Activated T-cell treated with anti-CD3 and anti-CD28 coated beads, Interleukin-2, amount 50 U/mL, for 4 hours (primary cell): ENCODE measurements at places on chromosomes 6 and 20. TPM values are rescaled to one million over a fixed set of nuclear protein-coding genes. Genes with fewer than 3 reads are reported as not detected.

DNA sequence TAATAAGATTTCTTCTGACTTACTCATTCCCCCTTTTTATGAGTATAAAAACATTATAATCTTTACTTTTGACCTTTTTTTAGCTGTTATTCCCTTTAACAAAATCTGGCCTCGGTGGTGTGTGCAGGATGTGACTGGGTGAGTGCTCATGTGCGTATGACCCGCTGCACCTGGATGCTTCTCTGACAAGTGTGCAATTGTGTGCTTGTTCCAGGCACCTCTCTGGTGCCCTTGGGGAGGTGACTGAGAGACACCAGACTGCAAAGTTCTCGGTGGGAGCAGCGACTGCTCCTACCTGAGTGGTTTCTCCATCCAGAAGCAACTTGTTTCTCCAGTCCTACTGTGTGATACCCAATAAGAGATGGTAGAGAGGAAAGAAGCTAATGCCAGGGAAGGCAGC, 65.0 kb downstream of the ISM1 start:
- DNase-seq, result no peak

GRCh38 chr6:34926655-34927054, 37.6 kb downstream of the ANKS1A start:
- DNase-seq, result no peak

GRCh38 chr6:73353636-73354593, at the start of gene DPPA5:
TSS of gene DPPA5 (minus strand) at chr6:73354276. CDS start at chr6:73354225, 51 bp downstream.
- DNase-seq, result no peak

DNA sequence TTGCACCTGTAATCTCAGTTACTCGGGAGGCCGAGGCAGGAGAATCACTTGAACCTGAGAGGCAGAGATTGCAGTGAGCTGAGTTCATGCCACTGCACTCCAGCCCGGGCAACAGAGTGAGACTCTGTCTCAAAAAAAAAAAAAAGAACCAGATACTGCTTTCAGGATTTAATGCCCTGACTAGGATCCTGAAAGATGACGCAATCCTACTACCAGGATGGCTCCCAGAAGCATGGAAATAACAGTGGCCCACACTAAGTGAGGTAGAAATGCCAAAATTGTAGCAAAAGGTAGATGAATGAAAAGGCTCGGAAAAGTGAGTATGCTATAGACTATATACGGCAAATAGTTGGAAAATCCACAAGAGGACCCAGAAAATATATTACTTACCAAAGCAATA, 23.8 kb upstream of the KHDC1 start:
- no peak for DNase-seq

- DNase-seq, result no peak
Observed at GRCh38 chr6:154508573-154509375, 1.7 kb downstream of the CNKSR3 start.

Gene OR12D3
- not detected for total RNA-seq

- no peak for DNase-seq
Observed at GRCh38 chr6:15366003-15366535, 120.2 kb downstream of the JARID2 start.

Gene XKR7
- total RNA-seq, result not detected

Gene OR2H2
- not detected for total RNA-seq

Gene SAPCD1
- 12.1 TPM for total RNA-seq

- no peak for DNase-seq
Observed at GRCh38 chr6:147974376-147974775, 368.3 kb upstream of the SASH1 start.

Gene TP53INP2
- 1.1 TPM for total RNA-seq
